ENCODE measurements at places on chromosomes 11 and 22. TPM values are rescaled to one million over a fixed set of nuclear protein-coding genes. Genes with fewer than 3 reads are reported as not detected.

The DEUP1 gene
- polyA plus RNA-seq = 4.7 TPM

The F2 gene
- polyA plus RNA-seq = not detected

The XPNPEP3 gene
- 4.4 TPM for polyA plus RNA-seq

The C1QTNF4 gene
- 0.24 TPM for polyA plus RNA-seq

The SCGB2A2 gene
- not detected for polyA plus RNA-seq

The CD3E gene
- polyA plus RNA-seq = not detected

The MCAT gene
- polyA plus RNA-seq = 16.9 TPM

The MMP27 gene
- not detected for polyA plus RNA-seq

The SYT12 gene
- 3.3 TPM for polyA plus RNA-seq

The ABTB2 gene
- polyA plus RNA-seq = 1.0 TPM

The DEFB131B gene
- polyA plus RNA-seq = not detected

The SCN4B gene
- polyA plus RNA-seq = 5.4 TPM

The CREB3L1 gene
- polyA plus RNA-seq = not detected

The LUZP2 gene
- polyA plus RNA-seq = 5.1 TPM

The SYCE3 gene
- polyA plus RNA-seq = 43.1 TPM

The NPAS4 gene
- not detected for polyA plus RNA-seq

The MMP13 gene
- polyA plus RNA-seq = not detected

The TPH1 gene
- 0.50 TPM for polyA plus RNA-seq

The MRGPRX3 gene
- not detected for polyA plus RNA-seq

The FZD4 gene
- 0.74 TPM for polyA plus RNA-seq

The NRIP3 gene
- polyA plus RNA-seq = 14.6 TPM

The CHKB gene
- polyA plus RNA-seq = 23.5 TPM

All from Purkinje cell (primary cell).